ENCODE measurements at places on chromosomes 12 and 14.
A peak's percentile ranks its signal among the peaks of the same experiment; 100 is the strongest.

DNA sequence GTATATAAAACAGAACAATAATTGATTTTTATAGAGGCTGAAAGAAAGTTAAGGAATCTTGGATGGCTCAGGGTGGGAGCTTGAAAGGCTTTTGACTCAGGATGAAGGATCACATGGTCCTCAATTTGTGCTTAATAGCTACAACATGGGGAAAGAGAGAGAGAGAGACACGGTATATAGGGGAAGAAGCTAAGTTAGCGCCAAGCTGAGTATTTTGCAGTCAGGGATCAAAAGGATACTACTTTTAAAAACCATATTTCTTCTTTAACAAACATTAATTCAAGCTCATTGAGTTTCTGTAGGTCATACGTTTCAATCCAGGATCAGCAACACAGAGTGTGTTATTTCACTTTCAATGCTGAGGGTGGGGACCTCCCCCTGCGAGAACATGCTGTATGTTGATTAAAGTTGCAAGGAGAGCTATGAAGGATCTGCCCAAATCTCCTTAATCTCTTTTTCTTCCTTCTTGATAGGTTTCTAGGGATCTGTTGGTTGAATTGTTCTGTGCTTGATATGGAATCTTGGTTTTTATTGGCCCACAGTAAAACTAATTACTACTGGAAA is 133.1 kb upstream of the NUDT4 start:
- DNase-seq: no peak

GRCh38 chr12:78866518-78866917 is 1.9 kb downstream of the SYT1 start:
- DNase-seq: no peak

- DNase-seq: peak; percentile 72
These were observed 108.3 kb downstream of the NUAK1 start for GRCh38 chr12:106030210-106031071.

DNA sequence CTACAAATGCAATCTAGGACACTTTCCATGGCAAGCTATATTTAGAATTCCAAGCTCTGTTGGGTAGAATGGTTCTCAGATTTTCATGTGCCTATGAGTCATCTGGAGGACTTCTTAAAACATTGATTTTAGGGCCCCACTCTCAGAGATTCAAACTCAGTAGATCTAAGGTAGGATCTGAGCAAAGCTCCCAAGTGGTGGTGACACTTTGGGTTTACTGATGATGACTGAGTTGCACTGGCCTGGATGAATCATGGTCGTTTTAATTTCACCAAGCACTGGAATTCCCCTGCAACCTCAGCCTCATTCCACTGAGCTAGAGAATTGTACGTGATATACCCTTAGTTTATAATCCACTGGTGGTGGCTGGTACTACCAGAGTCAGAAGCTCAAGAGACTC is 86.5 kb downstream of the PPM1H start:
- peak; percentile 11 for DNase-seq

DNA sequence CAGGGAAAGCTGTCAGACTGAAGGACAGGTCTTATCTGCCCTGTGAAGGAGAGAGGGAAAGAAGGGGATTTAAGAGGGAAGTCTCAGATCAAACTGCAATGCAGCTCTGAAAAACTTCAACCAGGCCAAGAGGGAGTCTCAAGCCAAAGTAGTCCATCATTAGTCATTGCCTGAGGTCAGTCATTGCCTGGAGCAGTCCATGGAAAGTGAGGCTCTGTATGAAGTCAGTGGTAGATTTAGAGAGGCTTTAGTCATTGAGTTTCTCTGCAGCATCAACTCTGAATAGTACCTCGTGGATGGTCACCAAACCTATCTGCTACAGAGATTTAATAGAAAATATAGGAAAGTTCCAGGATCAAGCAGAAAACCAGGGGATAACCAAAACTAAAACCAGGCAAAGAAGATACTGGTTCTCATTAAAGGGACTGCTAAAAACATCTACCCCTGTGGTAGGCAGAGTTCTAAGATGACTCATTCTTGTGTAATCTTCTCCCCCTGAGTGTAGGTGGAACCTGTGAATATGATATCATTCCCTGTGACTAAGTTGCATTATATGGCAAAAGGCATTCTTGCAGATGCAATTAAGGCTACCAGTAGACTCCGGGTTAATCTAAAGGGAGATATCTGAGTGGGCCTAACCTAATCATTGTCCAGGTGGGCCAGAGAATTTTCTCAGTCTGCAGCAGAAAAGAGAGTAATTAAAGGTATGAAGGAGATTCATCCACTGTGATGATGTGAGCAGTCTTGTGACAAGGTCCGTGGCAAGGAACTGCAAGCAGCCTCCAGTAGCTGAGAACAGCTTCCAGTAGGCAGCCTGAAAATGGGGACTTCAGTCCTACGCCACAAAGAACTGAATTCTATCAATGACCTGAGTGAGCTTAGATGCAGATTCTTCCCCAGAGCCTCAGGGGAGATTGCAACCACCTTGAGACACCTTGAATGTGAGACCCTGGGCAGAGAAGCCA is 123.1 kb downstream of the GALC start:
- peak; percentile 56 for DNase-seq

DNA sequence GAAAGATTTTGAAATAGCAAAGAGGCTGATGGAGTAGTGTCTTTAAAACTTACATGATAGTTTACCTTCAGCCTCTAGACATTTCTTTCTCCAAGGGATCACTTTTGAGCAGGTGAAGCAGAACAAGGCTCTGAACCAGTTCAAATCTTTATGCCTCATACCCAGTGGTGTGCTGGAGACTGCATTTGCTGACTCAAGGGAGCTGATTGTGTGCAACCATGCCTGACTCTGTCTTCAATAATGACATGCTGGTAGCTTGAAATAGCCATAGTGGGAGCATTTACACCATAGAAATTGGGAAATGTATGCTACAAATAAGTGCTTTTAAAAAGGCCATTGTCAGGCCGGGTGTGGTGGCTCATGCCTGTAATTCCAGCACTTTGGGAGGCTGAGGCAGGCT is 482.0 kb downstream of the TMTC2 start:
- no peak for DNase-seq
